ENCODE measurements at places on chromosomes 6 and 20.

GRCh38 chr6:166490671-166491500, 95.6 kb downstream of the RAMACL start:
- DNase-seq, result no peak

DNA sequence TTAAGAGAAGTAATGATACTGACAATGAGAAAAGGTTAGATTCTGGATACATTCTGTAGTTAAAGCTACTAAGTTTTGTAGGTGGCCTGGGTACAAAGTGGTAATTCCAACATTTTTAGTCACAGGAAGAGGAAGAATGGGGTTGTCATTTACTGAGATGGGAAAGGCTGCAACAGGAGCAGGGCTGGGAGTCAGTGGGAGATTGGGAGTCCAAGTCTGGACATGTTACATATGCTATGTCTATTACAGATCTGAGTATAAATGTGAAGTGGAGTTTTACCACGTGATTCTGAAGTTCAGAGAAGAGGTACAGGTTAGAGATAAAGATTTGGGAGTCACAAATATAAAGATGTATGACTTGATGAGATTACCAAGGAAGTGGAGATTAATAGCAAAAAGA, 116.2 kb downstream of the RWDD2A start:
- no peak for DNase-seq

GRCh38 chr20:45091366-45091765, 9.6 kb downstream of the KCNS1 start:
- no peak for DNase-seq

DNA sequence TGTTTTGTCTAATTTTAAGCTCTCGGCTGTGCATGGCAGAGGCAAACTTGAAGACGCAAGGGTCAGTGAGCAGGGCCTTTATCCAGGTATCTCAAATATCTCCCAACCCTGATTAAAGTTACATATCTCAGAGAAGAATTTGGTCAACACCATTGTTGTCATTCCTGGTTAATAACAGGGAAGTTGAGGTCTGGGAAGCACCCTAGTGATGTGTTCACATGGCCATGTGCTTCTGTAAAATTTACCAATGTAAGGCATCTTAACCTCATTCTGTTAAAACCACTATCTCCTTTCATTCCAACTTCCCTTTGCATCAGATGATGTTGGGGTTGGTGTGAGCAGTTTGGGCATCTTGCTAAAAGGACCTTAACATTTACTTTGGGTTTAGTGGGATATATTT, 4.0 kb upstream of the FAM110A start:
- DNase-seq, result no peak

- DNase-seq, result no peak
Observed at GRCh38 chr20:32582659-32583580, 2.2 kb downstream of the NOL4L start.

GRCh38 chr6:161745594-161746141, 471.8 kb upstream of the AGPAT4 start:
- DNase-seq, result no peak

GRCh38 chr6:31075528-31075927, 36.8 kb downstream of the C6orf15 start:
- no peak for DNase-seq

- DNase-seq, result no peak
Observed at GRCh38 chr20:63700199-63701050, 4.0 kb downstream of the TNFRSF6B start.
